Mucosa of descending colon (tissue), 3 donors: ENCODE measurements at places on chromosomes 2 and 18. TPM values are rescaled to one million over a fixed set of nuclear protein-coding genes. Genes with fewer than 3 reads are reported as not detected.

LRATD1 gene
- total RNA-seq: 59.5 TPM

ABCB6 gene
- total RNA-seq: 21.3 TPM

HTR2B gene
- total RNA-seq: 4.1 TPM

UGT1A8 gene
- total RNA-seq: 34.2 TPM

XPO1 gene
- 76.8 TPM for total RNA-seq

SMYD1 gene
- 10.7 TPM for total RNA-seq

CCDC121 gene
- total RNA-seq: 4.0 TPM

NT5DC4 gene
- total RNA-seq: not detected

METTL5 gene
- total RNA-seq: 33.3 TPM

KIF3C gene
- total RNA-seq: 14.9 TPM

MRPL33 gene
- 88.2 TPM for total RNA-seq

LAMA1 gene
- total RNA-seq: 6.1 TPM

TLX2 gene
- total RNA-seq: 0.17 TPM

C2orf80 gene
- not detected for total RNA-seq

RIT2 gene
- total RNA-seq: 0.44 TPM

HOXD13 gene
- 1.1 TPM for total RNA-seq

STAMBP gene
- 47.0 TPM for total RNA-seq

ERFE gene
- total RNA-seq: 0.51 TPM

DPYSL5 gene
- 0.24 TPM for total RNA-seq
